ENCODE measurements at places on chromosomes 16 and 17.

GRCh38 chr17:7067198-7067597 is 12.9 kb downstream of the CLEC10A start:
- no peak for DNase-seq

- peak; percentile 56 for DNase-seq
Observed at GRCh38 chr17:19647697-19648474, 665 bp upstream of the ALDH3A2 start.

DNA sequence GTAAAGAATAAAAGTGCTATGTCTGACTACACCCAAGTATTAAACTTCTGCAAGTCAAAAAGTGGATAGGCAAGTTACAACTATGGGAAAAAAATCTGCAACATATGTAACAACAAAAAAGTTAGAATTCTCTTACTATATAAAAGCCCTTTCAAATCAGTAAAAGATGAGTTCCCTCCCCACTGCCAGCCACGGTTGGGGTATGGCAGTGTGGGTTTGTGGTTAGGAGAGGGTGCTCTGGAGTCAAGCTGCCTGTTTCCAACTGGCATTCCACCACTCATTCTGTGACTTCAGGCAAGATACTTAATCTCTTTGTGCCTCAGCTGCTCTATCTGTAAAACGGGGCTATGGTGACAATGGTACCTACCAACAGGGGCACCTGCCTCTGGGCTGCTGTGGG is 26.6 kb upstream of the MFSD6L start:
- DNase-seq = no peak

GRCh38 chr17:12287953-12288352 is 267.3 kb downstream of the MAP2K4 start:
- DNase-seq = no peak

DNA sequence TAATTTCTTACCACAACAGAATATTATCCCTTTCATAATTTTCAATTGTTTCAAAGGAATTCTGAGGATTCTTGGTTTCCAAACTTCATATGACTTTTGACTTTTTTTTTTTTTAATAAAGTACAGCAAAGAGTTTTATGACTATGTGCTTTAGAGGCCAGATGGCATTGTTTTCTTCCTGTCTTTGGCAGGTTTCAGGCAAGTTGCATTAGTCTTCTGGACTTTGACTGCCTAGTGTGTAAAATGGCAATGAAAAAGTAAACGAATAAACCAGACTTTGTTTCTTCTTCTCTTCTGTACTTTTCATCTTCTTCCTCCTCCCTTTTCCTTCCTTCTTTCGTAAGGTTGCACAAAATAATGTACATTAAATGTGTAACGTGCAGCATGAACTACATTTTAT is 172.6 kb upstream of the RBFOX1 start:
- DNase-seq = no peak

GRCh38 chr17:19714542-19715411 is 1.6 kb downstream of the SLC47A2 start:
- no peak for DNase-seq

- DNase-seq = no peak
Observed at GRCh38 chr17:29156781-29157180, 23.4 kb downstream of the MYO18A start.

DNA sequence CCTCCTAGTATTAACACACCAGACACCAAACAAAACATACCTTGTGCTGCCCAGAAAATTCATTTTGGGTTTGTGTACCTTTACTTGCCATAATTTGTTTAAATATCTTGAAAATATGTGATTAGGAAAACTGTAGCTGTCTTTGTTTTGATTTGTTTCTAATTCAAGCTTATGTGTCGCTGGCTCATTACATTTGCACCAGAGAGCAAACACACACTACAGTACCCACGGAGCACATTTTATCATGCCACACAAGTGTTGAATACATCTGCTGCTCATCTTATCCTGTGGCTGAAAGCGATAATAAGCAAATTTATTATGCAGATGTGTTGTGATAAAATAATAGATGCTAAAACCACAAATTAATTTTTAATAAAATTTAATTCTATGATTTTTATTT is 63.1 kb downstream of the SPAG9 start:
- DNase-seq = no peak

- DNase-seq = no peak
Observed at GRCh38 chr16:69089091-69089910, 16.2 kb upstream of the HAS3 start.

DNA sequence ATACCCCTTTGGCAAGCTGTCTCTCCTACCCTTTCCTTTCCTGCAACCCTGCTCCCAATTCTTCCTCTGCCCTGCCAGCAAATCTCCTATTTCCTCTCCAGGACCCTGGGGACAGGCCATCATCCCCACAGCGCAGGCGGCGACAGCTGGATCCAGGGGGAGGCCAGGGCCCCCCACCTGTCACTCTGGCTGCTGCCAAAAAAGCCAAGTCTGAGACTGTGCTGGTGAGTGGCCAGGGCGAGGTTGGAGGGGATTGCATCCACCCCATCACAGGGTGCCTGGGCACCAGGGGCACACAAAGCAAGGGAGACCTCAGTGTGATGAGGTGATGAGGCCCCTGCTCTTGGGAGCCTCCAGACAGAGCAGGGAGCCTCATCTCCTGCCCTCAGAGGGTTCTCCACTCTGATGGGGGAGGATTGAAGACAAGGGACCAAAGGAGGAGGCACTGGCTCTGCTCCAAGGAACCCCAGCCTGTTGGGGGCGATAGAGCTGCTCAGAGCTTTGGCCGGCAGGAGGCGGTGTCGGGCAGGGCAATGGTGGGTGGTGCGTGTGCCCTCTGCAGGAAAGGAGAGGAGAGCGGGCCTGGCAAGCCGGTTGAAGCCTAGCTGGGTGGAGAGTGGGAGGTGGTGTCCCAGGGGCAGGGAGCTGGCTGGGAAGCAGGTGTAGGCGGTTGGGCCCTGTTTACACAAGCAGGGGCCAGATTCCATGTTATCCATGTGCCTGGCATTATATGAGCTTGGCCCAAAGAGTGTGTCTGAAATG is 15.6 kb upstream of the PDK2 start:
- DNase-seq = no peak

DNA sequence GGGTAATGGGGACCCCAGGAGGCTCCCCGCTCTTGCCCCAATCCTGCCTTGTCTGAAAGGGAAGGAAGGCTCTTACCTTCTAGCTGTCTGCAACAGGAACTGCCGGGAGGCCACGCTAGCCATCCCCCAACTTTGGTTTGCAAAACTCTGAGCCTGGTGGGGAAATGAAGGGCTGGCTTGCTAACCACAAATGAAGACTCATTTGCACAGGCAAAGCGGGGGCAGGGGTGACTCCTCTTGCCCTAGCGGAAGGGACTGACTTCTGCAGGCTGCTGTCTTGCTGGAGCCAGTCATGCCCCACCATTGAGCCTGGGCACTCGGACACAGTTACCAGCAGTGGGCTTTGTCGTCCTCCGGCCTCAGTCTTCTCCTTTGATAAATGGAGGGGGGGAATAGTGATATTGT is 52.6 kb downstream of the PLCG2 start:
- no peak for DNase-seq

DNA sequence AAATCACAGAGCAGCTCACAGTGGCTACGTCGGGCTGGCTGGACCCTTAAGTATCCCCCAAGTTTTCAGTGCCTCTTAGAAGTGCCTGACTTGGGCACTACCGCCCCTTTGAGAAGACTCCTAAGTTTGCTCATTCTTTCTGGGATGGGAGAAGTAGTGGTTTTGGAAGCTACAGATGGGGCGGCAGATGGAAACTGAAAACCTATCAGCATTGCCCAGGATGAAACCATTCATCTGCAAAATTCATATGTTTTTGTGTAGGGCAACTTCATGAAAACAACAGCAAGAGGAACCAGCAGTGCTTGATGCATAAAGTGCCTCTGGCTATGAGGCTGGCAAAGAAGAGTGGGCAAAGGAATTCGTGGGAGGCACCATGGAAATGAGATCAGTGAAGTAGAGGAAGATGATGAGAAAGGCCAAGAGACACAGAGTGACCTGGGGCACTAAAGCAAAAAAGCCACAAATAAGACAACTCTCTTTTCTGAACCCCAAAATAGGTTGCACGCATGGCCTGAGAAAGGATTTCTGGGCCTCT is 277.1 kb downstream of the XYLT1 start:
- no peak for DNase-seq

DNA sequence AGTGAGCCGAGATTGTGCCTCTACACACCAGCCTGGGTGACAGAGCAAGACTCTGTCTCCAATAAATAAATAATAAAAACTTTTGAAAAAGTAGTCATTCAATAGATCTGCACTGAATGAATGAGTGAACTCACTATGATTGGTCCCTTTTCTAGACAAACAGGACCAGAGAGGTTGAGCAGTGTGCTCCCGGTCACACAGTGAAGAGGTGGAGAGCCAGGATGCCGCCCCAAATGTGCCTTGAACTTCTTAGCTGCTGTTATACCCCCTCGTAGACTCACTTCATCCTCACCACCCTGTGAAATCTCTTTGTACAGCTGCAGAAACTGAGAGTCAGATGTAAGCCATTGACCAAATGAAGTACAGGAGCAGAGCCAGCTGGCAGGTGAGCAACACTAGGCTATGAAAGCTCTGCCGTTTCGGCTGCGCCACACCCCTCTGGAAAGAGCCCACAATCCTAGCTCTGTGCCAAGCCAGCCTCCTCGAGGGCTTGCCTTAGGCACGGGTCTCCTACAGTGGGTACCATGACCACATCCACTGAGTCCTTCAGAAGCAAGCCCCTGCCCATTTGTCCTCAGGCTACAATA is 7.8 kb upstream of the KIAA0513 start:
- no peak for DNase-seq

- DNase-seq = no peak
Observed at GRCh38 chr16:67052399-67052798, 23.4 kb downstream of the CBFB start.

- no peak for DNase-seq
Observed at GRCh38 chr17:73667181-73667959, 23.1 kb upstream of the SDK2 start.

DNA sequence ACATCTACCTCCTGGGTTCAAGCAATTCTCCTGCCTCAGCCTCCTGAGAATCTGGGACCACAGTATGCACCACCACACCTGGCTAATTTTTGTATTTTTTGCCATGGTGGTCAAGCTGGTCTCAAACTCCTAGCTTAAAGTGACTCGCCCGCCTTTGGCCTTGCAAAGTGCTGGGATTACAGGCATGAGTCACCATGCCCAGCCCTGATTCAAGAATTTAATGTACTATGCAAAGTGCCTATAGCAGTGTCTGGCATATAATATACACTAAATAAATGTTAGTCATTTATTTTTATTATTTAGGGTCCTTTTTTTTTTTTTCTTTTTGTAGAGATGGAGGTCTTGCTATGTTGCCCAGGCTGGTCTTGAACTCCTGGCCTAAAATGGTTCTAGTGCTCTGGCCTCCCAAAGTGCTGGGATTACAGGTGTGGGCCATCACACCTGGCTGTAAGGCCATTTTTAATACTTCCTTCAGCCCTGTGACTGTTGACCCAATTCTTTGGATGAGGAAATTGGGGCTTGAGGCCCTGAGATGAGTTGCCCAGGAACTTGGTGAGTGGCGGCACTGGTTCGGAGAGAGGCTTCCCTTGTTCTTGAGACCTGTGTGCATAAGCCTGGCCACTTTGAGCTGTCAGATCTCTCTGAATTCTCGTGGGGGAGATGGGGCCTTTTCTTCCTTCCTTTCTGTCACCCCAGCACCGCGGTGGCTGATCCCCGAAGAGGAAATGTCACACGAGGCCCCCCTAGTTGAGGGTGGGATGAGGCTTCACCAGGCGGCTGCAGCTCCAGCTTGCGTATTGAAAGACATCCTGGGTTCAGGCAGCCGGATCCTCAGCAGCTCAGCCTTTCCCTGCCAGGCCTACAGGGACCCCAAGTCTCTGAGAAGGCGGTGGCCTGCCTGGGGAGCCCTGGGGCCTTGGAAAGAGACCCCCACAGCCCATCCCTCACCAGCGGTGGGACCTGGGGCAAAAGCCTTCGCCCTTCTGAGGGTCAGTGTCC is 38.7 kb downstream of the LAT start:
- no peak for DNase-seq

DNA sequence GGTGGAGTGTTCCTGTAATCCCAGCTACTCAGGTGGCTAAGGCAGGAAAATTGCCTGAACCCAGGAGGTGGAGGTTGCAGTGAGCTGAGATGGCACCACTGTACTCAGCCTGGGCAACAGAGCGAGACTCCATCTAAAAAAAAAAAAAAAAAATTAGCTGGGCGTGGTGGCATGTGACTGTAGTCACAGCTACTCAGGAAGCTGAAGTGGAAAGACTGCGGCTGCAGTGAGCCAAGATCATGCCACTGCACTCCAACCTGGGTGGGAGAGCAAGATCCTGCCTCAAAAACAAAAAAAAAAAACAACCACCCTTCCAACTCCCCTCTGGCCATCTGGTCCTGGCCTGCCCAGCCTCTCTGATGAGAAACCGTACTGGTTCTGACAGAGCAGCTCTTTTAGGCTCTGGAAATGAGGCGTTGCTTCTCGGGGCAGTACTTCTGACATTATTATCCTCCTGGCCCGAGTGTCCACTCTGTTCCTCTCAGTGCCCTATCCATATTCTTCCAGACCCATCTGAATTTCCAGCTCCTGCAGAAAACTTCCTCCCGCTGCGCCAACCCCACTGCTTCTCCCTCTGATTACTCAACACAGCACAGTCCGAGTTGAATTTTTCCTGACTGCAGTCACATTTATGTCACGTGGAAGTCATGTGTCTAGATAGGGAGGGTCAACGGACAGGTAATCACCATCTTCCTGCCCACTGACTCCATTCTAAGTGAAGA is 13.3 kb downstream of the GGA2 start:
- no peak for DNase-seq

All from left renal cortex interstitium (tissue), 4 donors.